ENCODE measurements at places on chromosomes 4 and X.
A peak's percentile ranks its signal among the peaks of the same experiment; 100 is the strongest.

- DNase-seq: no peak
Measured at GRCh38 chrX:152405561-152405960, 45.6 kb downstream of the GABRA3 start.

DNA sequence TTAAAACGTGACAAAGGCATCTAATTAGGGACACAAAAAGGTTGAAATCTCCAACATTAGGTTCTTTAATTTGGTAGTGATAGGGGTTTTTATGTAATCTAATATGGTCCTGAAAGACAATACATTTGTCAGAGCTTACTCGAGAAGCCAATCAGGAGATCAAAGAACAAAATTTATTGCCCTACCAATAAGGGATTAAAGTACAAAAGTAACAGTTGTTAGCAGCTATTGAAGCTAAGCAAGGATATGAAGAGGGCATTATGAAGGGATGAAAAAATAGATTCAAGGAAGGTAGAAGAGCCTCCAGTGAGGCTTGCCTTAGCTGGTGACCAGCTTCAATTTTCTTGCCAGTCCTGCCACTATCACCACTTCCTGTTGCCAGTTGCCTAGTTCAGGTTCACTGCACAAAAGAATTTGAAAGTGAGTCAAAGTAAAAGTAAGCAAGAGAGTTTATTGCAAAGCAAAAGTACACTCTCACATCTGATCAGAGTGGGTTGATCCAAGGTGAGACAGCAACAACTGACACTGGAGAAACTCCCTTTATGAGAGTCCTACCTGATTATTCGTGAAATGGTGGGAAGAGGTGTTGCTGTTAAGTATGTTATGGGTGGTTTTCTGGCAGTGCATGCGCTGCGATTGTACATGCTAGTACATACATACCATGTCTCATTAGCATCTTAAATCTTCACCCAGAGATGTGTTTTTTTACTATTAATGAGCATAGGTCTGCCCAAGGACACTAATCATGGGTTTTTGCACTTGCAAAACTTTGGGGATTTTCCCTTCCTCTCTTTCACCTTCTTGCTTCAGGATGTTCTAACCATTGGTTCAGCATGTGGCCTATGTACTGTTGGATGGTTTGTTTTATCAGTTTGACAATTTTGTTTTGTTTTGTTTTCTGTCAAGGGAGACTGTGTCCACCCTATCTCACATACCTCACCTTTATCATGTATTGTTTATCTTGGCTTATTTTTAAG is 263.2 kb upstream of the ITM2A start:
- no peak for DNase-seq

GRCh38 chr4:4841156-4841555 is 18.3 kb upstream of the MSX1 start:
- DNase-seq: no peak

GRCh38 chr4:119289313-119289712 is 32.6 kb downstream of the FABP2 start:
- no peak for DNase-seq

DNA sequence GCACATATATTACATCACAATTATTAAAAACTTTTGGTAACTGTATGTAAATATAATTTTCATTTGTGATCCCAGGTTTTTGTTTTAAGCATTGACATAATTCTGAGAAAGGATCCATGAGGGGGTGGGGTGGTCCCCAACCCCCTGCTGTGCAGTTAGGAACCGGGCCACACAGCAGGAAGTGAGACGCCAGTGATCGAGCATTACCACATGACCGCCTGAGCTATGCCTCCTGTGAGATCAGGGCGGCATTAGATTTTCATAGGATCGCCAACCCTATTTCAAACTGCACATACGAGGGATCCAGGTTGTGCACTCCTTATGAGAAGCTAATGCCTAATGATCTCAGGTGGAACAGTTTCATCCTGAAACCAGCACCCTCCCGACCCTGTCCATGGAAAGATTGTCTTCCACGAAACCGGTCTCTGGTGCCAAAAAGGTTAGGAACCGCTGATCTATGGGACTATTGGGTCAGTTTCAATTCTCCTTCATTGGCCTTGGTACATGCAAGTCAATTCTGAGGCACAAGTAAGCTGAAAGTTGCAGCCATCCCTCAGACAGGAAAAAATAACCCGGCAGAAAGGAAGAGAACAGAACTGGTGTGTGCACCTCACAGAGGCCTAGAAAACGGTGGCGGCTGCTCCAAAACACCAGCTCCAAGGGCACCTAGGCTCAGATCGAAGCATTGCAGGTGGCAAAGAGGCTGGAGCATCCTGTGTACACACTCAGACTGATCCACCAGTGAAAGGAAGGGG is 7.0 kb upstream of the TMSB4X start:
- no peak for DNase-seq

DNA sequence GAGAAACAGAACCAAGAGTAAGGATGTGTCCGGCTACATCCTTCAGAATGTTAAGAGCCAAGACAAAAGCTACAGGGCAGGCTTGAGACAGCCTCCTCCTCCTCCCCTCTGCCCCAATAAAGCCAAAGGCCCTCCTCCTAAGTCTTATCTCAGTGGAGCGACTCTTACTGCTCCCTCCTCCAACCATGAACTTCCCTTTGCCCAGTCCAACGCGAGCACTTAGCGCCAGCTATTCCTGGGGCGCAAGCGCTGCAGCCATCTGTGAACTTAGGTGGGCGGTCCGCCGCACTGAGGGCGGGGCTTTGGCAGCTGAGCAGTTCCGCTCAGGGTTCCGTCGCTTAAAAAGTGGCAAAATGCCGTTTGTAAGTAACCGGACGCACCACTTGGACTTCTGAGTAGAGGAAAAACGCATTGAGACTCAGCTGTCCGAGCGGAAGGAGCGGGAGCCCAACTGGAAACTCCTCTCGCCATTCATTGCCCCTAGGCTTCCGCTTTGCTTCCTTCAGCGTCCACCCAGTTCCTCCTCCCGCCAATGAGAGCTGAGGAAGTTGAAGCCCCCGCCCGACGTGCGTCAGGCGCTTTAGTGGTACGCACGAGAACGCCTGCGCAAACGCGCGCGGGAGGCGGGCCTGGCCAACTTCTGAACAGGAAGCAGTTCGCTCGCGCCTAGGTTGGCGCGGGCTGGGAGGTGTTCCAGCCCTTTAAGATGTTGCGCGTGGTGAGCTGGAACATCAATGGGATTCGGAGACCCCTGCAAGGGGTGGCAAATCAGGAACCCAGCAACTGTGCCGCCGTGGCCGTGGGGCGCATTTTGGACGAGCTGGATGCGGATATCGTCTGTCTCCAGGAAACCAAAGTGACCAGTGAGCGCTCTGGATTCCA is at the start of gene APEX2:
APEX2 (plus strand) TSS at position 647 of the 882 bp plus-strand sequence; CDS start at position 707, 60 bp downstream.
- DNase-seq: peak; percentile 55

DNA sequence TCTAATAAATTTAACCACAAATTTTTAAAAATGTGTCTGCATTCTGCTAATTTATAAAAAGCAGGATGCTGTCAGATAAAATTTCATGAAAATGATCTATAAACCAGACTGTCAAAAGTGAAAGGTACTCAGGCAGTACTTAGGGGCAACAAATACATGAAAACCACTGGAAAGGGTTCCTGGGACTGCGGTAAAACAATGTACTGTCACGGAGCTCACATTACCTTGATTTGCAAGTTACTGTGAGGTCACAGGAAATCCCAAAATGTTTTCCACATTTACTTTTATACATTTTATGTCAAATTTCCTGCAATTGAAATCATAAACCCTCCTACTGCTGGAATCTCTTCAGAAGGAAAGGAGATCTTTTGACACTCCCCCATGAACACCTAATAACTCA is 45.3 kb downstream of the SHISA3 start:
- DNase-seq: no peak

GRCh38 chr4:80814266-80814665 is 216.2 kb upstream of the BMP3 start:
- DNase-seq: no peak

DNA sequence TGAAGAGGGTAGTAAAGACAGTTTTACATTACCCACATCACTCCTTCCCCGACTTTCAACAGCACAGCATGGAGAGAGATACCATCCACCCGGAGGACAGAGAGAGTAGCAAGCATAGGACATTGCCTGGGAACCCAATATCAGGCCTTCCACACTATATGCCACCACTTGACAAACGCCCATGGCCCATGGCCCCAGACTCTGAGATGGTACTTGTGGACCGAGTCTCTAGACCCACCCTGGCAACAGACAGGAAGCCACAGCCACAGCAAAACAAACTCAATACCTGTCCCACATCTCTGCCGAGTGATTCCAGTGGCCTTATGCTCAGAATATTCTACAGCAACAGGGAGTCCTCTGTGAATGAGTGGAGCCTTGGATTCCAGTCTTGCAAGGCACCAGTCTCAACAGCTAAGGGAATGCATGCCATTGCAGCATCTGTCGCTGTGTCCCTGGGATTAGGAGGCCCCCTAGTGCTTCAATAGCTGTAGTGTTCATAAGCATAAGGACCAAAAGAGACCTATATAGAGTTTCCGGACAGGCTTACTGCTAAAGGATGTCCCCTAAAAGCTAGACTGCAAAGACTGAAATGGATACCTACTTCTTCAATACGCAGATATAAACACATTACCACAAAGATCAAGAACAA is 14.7 kb upstream of the CT55 start:
- no peak for DNase-seq

DNA sequence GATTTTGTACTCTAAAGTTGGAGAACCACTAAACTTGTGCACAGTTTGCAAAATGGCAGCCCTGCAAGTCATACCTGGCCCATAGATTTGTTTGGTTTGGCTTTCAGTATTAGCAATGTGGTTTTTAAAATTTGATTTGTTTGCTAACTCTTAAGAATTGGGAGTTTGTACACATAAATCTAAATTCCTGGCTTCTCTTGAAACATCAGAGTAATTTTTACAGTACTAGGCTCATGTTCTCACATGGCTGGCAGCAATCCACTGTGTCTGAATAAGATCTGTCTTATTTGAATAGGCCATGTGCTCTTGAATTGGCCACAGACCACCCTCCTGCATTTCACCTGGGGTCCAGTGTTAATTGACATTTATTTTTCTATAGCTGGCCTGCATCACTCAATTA is 21.3 kb downstream of the DIAPH2 start:
- no peak for DNase-seq

GRCh38 chrX:16137416-16138107 is 14.2 kb downstream of the GRPR start:
- no peak for DNase-seq

All from fibroblast of skin of left biceps (primary cell).